Stimulated activated naive CD4-positive, alpha-beta T cell treated with Interleukin-2 at 50 U/mL for 16 hours (primary cell): ENCODE measurements at places on chromosomes 3 and 15.
A peak's percentile ranks its signal among the peaks of the same experiment; 100 is the strongest.

GRCh38 chr3:44048196-44048924 lies 193.3 kb upstream of the TOPAZ1 start:
- DNase-seq, result no peak

GRCh38 chr15:77001966-77002365 lies 7.0 kb downstream of the PSTPIP1 start:
- no peak for DNase-seq

DNA sequence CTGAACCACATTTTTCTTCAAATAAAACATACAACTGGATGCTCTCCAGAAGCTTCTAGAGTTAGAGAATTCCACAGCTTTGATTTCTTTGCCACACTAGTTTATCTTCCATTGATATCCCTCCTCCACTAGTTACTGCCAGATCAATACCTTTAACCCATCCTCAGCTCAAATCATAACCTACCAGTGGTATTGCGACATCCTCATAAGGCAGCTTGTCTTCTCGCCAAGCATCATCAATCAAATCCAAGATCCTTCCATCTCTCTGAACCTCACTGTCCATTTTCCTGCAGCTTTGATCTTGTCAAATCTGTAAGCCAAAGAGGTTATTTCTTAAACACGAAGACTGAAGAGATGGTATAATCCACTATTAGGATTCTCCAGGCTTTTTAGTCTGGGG lies 3.2 kb downstream of the ANAPC13 start:
- DNase-seq, result no peak

GRCh38 chr15:96358821-96359615 lies 28.5 kb downstream of the NR2F2 start:
- DNase-seq, result no peak

DNA sequence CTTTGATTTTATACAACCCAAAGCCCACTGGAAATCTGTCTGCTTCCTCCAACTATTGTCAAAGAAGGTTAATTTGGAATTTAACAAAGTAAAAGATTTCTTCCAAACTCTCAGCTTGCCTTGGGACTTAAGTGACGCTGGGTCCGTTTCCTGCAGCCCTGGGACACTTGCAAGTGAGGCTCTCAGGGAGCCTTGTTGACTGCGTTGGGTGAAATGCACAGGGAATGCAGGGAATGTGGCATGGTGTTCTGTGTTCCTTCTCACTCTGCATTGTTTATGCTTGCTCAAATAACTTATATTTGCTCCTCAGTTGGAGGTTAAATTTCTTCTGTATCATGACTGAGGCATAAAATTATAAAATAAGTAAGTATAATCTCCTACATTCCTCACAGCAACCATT lies 60.9 kb upstream of the TJP1 start:
- DNase-seq, result no peak

GRCh38 chr3:126259411-126260391 lies 79.3 kb upstream of the ALDH1L1 start:
- DNase-seq, result no peak

- DNase-seq, result no peak
Observed at GRCh38 chr3:31403197-31403596, 129.5 kb upstream of the STT3B start.

- peak; percentile 34 for DNase-seq
Observed at GRCh38 chr3:172153335-172153861, 114.0 kb downstream of the FNDC3B start.

DNA sequence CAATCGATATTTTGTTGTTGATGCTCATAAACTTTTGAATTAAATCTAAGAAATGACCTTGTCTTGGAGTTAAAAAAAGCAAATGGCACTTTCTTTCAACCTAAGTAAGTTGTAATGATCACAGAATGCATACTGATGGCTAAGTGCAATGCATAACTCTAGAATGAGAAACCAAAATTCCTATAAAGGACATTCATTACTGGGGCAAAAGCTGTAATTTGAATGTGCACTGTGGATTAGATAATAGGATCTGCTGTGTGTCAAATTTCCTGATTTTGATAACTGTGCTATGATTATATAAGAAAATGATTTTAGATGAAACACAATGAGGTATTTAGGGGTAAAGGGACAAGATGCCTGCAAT lies 14.3 kb downstream of the SIAH2 start:
- no peak for DNase-seq

DNA sequence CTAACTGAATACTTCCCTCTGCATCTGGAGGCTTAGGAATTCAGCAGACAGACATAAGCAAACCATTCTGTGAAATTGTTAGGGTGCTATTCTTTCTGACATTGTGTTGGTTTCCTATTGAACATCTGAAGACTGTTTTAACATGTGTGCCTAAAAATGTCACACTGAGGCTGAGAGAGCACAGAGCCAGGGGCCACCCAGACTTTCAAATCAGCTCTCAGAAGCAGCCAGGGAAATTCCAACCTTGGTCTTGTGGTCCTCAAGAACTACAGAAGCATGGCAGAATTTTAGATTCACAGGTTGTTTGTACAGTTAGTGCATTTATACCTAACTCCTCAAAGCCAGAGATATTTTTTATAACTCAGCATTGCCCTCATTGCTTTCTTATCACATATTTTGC lies 929.2 kb upstream of the CFAP20DC start:
- DNase-seq, result no peak

DNA sequence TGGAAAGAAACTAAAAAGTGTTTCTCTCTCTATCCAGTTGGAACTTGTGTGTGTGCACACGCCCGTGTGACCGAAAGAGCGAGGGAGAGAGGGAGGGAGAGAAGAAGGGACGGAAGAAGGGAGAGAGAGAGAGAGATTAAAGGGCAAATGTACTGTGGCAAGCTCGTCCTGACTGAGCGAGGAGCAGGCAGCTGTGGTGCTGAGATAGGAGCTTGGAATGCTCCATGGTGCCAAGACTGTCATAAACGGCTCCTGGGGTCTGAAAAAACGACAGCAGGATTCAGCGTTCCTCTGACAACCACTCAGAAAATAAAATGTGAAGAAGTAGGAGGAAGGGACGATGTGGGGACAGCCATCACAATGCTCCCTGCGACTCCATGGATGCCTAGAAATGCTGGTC lies 276.0 kb downstream of the SV2B start:
- no peak for DNase-seq

GRCh38 chr3:114336122-114336697 lies 42.4 kb downstream of the TIGIT start:
- no peak for DNase-seq

GRCh38 chr3:19016851-19017250 lies 131.5 kb upstream of the KCNH8 start:
- no peak for DNase-seq

GRCh38 chr3:16801223-16801622 lies 83.5 kb upstream of the PLCL2 start:
- DNase-seq, result no peak

- DNase-seq, result no peak
Observed at GRCh38 chr3:138124188-138124587, 8.0 kb downstream of the A4GNT start.

DNA sequence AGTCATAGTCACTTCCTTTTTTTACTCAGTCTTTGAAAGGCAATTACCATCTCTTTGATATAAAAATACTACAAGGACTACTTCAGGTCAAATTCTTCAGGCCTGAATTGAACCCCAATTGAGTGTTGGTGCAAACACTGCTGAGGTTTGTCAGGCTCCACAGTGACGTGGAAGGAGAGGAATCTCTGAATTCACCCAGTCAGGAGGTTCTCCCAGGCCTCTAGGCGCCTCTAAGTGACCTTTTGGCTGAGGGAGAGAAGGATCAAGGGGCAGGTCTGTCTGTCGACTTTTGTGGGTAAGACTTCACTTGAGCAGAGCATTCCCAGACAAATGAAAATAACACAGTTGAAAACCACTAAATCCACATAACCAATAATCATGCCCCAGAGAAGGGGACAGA lies 227.6 kb upstream of the CHRNA7 start:
- no peak for DNase-seq

DNA sequence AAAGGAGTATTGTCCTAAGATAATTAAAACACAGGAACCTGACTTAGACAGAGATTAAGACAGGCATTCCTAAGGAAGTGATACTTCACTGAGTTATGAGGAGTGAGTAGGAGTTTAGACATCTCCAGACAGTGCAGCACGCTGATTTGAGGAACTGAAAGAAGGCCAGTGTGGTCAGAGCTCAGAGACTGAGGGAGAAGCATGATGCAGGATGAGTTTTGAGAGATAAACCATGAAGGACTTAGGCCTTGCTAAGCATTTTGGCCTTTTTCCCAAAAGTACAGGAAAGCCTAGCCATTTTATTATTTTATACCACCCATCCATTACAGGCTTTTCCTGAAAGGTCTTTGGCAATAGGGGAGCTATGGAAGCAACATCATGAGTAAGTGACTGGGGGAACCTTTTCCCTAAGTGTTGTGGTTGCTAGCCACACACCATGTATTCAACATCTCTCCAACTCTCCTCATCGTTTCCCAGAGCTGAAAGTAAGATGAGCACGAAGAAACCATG lies 375.6 kb upstream of the TPRG1 start:
- no peak for DNase-seq

DNA sequence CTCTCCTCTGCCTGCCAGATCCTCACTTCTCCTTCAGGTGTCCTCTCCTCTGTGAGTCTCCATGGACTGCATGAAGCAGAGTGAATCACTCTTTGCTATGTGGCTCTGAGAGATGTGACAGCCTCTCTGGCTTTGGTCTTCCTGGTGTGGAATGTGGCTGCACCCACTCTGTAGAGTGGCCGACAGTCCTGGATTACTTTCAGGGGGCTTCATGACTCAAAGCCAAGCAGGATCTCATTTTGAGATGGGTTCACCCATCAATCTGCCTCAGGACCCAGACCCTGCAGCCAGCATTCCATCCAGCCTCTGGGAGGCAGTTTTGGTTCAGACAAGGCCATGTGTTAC lies 221.9 kb upstream of the LYSMD4 start:
- no peak for DNase-seq

DNA sequence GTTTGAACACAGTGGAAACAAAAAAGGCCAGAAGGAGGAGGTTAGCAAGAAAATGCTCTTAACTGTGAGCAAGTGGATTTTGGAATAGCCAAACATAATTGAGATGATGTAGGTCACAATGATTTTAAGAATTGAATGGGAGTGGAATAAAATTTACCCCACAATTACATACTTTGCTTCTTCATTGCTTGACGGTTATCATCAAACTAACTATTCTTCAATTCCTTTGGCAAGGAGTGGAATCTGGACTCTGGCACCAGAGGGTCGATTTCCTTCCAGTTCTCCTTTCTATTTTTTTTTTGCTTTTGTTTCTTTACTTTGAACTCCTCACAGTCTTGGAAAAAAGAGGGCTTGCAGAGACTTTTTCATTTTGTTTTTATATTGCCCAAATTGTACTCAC lies 634.5 kb upstream of the TGFBR2 start:
- no peak for DNase-seq

DNA sequence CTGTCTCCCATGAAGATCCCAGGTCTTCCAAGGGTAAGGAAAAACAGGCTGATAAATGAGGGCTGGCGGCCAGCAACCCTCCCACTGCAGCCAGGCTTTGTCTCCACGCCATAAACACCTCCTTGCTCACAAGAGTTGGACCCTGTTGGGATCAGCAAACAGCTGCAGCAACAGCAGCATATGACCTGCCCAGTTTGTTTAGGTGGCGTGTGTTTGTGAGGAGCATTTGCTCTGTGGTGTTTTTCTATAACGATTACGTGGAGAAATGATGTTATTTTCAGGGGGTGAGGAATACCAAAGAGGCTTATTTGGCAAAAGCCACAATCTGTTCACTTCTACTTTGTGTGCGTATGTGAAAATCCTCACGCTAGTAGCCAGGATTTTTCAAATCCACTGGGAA lies 58.5 kb downstream of the RFTN1 start:
- no peak for DNase-seq

DNA sequence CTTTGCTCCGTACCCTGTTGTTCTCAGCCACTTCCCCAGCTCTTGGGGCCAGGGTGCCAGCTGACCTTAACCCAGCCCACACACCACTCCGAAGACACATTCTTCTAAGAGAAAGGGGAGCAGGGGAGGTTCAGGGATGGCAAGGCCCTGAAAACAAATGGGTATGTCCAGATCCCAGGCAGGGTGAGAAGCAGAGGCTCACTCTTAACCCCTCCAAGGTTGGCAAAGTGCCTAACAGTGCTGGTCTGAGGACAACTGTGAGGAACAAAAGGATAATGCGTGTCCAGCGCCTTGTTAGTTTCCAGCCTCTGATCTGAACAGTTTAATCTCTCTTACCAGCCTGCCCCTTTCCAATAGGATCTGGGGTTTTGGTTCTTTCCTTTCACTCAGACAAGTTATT lies 1.5 kb downstream of the TMEM44 start:
- DNase-seq, result no peak

DNA sequence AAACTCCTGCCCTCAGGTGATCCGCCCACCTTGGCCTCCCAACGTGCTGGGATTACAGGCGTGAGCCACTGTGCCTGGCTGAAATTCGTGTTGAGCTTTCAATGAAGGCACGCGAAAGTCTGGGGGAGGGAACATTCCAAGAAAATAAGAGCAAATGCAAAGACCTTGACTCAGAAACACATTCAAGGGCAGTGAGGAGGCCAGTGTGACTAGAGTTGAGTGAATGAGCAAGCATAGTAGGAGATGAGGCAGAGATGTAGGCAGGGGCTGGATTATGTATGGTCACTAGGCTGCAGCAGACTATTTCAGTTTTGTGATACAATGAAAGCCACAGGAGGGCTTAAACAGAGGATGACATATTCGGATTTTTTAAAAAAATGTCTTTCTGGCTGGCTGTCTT lies 67.0 kb downstream of the SCN11A start:
- DNase-seq, result no peak

- DNase-seq, result no peak
Observed at GRCh38 chr15:68814596-68814995, 6.1 kb downstream of the ANP32A start.

- DNase-seq, result no peak
Observed at GRCh38 chr3:129586746-129587430, 19.6 kb downstream of the PLXND1 start.

GRCh38 chr15:70355275-70355795 lies 257.6 kb upstream of the TLE3 start:
- no peak for DNase-seq

GRCh38 chr3:6965881-6966280 lies 105.0 kb downstream of the GRM7 start:
- DNase-seq, result no peak

- DNase-seq, result no peak
Observed at GRCh38 chr3:160343132-160343531, 55.9 kb downstream of the IFT80 start.

DNA sequence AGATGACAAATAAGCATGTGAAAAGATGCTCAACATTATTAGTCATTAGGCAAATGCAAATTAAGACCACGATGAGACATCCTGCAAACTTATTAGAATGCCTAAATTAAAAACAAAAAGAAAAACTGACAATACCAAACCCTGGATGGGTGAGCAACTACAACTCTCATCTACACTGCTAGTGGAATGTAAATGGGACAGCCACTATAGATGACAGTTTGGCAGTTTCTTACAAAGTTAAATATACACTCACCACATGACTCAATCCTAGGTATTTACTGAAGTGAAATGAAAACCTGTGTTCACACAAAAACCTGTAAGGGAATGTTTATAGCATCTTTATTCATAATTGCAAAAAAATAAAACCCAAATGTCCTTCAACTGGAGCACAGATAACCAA lies 74.7 kb downstream of the NPTN start:
- DNase-seq, result no peak

GRCh38 chr15:68042855-68043222 lies 11.3 kb upstream of the PIAS1 start:
- DNase-seq, result no peak
